ENCODE measurements at places on chromosomes 1 and 21.

- no peak for DNase-seq
Measured at GRCh38 chr1:174789399-174789798, 210.3 kb upstream of the CACYBP start.

DNA sequence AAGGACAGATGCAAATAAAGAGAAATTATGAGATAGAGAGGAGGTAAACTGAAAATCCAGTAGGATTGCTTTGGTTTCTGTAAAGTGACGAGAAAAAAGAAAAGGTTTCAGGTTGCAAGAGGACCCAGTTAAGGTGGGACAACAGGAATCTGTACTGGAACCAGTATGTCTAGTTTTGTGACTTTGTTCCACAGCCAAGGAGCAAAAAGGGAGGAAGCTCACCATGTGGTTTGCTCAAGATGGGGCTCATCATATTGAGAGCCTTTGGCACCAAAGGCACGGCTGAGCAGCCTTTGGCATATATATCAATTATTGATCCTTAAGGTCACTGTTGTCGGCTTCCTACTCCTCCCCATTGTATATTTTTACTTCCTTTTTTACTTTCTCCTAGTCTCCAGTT, 1.8 kb upstream of the ZDHHC18 start:
- no peak for DNase-seq

DNA sequence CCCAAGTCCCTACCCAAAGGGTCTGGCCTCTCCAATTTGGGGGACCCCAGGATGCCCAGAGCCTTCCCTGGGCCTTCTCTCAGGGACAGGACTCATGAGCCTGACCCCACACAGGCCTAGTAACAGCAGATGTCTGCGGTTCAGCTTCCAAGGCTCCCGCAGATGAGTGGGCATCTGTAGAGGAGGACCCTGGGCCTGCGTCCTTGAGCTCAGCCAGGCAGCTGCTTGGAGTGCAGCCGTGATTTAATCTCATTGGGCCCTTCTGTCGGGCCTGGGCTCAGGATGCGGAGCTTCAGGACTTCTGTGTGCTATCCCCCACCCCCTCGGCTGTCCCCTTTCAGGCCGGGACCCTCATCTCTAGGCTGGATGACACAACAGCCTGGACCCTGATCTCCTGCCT, 35.4 kb downstream of the IGSF21 start:
- no peak for DNase-seq

DNA sequence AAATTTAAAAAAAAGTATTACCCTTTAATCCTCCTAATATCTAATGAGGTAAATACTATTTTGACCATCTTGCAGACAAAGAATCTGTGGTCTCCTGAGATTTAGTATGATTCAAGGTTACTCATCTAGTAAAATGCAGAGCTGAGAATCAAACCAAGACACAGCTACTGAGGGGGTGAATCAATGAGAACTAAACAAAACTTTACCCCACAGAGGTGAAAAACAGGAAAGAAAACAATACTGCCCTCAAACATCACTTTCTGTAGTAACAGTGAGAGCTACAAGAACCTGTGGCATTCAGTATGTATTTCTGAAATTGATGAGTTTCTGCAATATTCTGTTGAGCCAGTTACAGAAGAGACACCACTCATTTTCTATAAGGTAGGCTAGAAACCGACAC, 85.1 kb downstream of the JAK1 start:
- DNase-seq: no peak

DNA sequence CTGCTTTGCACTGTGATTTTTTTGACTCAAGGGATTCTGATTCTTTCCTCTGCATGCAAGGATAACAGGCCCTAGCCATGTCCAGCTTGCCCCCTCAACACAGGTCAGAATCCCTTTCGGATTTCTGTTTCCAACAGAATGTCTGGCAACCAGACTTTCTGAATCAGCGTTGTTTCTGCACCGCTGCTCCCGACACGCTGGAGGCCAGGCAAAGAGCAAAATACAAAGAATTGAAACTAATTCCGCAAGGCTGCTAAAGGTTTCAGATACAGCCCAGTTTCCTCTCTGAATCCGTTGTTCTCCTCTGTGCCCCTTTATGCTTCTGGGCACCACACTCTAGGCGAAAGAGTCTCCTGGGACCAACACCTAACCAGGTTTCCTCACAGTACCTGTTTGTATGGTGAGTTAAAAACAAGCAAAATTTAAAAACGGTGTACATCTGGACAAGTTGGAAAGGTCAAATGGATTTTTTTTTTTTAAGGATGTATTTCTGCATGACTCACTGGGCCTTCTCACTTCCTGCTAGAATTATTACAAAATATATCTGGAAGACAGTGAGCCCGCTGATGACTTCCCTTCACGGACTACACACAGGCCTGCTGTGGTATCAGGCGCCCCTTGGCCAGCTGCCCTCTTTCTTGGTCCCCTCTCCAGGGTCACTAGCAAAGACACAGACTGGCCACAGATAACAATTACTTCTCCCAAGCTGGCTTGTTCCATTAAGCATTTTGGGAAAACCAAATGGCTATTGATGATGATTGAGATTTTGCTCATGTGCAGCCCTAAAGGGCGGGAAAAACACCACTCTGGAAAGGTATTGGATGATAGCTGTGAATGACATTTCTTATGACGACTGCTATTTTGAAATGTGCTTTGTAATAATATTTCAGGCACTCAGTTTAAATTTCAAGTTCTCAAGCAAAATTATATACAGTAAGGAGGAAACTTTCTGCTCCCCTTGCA, 118.3 kb downstream of the TGFB2 start:
- peak; percentile 56 for DNase-seq

- no peak for DNase-seq
Measured at GRCh38 chr1:207015791-207016190, 16.8 kb downstream of the C1orf116 start.

DNA sequence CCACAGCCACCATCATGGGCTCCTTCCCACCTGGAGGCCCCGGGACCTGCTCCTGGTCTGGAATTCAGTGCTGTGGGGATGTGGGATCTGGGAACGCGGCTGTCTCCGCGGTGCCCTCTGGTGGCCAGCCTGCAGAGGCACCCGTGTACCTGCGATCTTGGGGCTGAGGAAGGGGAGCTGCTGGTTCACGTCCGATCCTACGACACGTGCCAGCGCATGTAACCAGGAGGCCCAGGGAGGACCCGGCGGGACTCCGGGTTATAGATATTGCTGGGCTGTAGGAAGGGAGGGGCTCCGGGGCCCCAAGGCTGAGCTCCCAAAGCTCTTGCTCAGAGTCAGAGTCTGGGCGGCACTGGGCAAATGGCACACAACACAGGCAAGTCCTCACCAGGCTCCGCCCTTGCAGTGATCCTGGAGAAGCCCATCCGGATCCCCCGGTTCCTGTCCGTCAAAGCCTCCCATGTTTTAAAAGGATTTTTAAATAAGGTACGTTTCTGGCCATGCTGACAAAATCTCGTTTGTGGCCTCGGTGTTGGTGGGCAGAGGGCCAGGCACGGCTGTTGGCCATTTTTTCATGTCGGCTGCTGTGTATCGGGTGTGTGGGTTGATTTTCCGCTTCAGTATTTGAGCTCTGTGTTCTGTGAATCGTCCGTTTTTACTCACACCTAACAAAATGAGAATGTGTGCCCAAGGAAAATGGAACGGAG, 20.1 kb downstream of the FAAP20 start:
- DNase-seq: peak; percentile 83

DNA sequence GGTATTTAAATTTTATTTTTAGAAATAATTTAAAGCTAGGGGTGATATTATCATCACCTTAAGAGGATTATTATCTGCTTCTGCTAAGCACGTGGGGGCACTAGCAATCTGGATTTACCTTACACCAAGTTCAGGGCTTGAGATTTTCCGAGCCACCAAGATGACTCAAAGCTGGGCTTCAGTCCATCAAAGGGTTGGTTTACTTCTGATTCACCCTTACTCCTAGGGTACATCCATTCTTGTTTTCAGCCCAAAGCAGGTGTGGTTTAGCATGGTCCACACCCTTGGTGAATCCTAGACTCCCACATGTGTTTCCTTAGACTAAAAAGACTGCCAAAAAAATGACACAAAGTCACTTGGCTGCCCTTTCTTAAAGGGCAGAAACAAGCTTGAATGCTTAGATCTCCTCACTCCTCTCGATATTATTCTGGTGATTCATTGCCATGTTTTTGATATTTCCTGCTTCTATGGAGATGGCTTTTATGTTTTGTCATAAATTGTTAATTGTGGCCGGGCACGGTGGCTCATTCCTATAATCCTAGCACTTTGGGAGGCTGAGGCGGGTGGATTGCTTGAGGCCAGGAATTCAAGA, 9.8 kb upstream of the PRSS38 start:
- DNase-seq: no peak

DNA sequence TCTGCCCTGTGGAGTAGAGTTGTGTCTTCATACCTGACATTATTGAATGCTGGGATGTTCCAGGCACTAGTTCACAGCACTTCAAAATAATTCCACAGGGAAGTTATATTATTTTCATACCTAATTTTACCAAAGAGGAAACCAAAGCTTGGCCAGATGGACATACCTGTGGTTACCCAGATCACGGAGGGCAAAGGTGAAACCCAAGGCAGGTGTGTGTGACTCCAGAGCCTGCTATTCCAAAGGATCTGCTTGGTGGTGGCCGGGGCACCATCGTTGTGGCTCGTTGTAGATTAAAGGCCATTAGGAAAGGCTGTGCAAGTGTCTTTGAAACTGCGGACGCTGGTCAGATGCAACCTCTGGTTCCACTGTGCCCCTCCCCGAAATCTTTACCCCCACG, 108.6 kb downstream of the ZBTB18 start:
- DNase-seq: no peak

DNA sequence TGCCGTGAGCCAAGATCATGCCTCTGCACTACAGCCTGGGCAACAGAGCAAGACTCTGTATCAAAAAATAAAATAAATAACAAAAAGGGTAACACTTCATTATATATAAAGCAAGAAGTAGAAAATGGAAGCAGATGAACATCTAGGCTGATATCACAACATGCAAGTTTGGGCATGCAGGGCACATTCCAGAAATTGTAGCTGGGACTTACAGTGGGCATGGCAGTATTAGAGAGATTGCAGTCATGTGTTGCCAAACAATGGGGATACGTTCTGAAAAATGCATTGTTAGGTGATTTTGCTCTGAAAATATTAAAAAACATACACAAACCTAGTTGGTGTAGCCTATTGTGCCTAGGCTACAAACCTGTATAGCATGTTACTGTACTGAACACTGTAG, 441.0 kb upstream of the PRMT6 start:
- no peak for DNase-seq

Data from right forelimb (tissue), 1 donor.